ENCODE measurements at places on chromosomes 16 and 17.
A peak's percentile ranks its signal among the peaks of the same experiment; 100 is the strongest.

DNA sequence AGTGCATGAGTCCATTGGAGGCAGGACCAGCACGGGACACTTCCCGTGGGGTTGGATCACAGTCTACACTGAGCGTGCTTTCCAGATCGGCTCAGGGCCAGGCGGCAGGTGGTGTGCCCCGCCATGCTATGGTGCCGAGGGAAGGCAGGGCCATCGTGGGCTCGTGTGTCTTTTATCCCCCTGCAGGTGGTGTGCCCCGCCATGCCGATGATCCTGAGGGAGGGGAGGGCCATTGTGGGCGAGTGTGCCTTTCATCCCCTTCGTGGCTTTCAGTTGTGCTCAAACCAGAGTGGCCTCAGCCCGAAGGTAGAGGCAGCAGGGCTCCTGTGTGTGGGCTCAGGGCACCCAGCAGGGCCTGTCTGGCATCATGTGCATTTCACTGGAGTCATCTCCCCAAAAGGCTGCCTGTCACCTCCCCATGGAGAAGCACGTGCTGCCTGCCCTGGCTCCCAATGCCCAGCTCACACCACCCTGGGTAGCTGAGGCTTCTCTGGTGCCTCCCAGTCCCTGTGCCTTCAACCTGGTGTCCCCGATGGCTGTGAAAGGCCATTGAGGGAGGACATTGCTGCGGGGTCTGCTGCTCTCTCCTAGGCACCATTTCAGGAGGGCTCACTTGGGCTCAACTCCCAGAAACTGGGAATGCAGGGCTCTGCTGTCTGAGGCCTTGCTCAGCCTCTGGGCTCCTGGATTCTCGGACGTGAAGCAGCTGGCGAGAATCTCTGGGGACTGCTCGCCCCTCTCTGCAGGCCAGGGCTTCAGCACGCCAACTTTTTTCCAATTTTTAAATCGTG is 207.6 kb downstream of the NPIPB11 start:
- no peak for DNase-seq

- no peak for DNase-seq
Observed at GRCh38 chr17:40173091-40173777, 4.0 kb upstream of the RAPGEFL1 start.

- peak; percentile 68 for DNase-seq
Observed at GRCh38 chr16:1152651-1153259, at the start of gene CACNA1H. CACNA1H (plus strand) TSS chr16:1153106; CDS start chr16:1153738, 632 bp downstream.

DNA sequence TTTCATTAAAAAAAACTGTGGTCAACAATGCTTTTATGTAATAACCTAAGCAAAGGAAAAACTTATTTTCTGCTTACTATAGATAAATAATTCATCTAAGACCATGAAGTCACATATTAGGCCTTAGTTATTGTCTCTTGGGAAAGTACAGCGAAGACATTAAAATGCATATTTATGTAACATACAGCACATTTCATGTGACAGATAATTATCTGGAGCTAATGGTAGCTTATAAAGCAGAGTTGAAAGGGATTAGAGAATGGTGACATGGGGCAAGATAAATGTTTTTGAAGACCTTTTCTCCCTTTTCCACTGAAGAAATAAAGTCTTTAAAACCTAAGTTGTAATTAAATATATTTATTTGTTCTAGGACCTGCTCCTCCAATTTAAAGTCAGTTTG is 9.7 kb downstream of the MEIOC start:
- DNase-seq = no peak

DNA sequence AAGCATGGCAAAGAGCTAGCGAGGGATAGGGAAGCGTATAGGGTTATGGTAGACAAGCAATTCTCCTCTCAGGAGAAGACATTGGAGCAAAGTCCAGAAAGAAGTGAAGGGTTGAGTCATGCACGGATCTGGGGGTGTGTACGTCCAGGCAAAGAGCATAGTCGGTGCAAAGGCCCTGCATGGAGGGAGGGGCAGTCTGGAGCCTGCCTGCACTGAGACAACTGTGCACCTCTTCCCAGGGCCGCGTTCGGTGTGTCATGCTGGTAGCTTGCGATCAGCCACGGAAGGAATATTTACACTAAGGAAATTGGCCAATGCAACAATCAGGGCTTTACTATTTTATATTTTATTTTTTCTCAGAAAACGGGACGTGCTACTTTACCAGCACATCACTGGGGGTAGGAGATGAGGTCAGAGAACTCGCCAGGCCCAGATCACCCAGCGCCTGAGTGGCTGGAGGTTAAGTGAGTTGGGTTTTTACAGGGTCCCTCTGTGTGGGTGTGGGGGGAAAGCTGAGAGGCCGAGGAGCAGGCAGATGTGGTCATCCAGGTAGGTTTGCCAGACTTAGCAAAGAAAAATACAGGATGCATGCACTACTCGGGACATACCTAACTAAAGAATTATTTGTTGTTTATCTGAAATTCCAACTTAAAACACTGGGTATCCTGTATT is 6.7 kb upstream of the B9D1 start:
- no peak for DNase-seq

GRCh38 chr16:22763437-22764080 is 50.4 kb upstream of the HS3ST2 start:
- DNase-seq = no peak

GRCh38 chr17:47231334-47231733 is 22.2 kb downstream of the MYL4 start:
- DNase-seq = no peak

- no peak for DNase-seq
Observed at GRCh38 chr16:66152181-66152580, 214.3 kb upstream of the CDH5 start.

- peak; percentile 85 for DNase-seq
Observed at GRCh38 chr17:7703584-7704479, 1.2 kb upstream of the EFNB3 start.

GRCh38 chr17:73262676-73263642 is 1.3 kb upstream of the CPSF4L start:
- DNase-seq = no peak

- DNase-seq = no peak
Observed at GRCh38 chr16:23389201-23389600, 63.8 kb downstream of the COG7 start.

- DNase-seq = peak; percentile 53
Observed at GRCh38 chr17:266701-267667, 85.5 kb upstream of the DOC2B start.

DNA sequence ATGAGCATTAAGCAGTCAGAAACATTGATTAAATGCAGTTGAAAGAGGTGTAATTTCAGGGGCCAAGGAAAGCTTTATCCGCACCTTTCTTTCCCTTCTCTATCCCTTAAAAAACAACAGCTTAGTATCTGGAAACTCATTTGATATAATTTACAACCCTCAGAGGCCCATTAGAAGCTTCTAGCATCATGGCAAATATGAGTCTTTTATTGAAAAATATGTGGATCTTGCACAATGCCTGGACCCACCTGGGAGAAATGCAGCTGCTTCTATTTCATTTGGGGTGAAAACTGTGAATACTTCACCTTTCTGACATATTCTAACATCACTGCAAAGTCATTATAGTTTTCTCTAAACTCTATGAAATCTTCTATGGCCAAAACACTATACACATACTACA is 492.2 kb upstream of the PSMD7 start:
- DNase-seq = no peak

DNA sequence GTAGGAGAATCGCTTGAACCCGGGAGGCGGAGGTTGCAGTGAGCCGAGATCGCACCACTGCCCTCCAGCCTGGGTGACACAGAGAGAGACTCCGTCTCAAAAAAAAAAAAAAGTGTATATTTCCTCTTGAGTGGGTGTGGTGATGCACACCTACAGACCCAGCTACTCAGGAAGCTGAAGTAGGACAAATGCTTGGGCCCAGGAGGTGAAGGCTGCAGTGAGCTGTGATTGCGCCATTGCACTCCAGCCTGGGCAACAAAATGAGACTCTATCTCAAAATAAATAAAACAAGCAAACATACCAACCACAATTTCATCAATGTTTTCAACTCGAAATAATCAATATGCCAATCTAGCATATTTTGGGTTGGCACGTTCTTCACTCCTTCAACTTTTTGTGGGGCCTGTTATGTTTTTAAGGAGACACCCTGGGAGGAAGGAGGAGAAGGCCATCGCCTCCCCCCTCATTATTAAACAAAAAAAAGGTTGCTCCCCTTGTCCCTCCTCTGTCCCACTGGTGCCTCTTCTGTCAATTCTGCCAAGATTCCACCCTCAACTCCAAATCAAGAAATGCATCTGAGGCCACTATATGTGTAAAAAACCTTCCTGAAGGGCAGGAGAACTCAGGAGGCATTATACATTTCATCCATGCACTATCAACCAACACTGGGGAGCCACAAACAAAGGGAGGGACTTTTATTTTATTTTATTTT is 52.4 kb upstream of the ATF7IP2 start:
- DNase-seq = no peak

- no peak for DNase-seq
Observed at GRCh38 chr16:89324056-89325010, 106.8 kb downstream of the ZNF778 start.

GRCh38 chr17:29177871-29178749 is 2.1 kb downstream of the MYO18A start:
- DNase-seq = no peak

DNA sequence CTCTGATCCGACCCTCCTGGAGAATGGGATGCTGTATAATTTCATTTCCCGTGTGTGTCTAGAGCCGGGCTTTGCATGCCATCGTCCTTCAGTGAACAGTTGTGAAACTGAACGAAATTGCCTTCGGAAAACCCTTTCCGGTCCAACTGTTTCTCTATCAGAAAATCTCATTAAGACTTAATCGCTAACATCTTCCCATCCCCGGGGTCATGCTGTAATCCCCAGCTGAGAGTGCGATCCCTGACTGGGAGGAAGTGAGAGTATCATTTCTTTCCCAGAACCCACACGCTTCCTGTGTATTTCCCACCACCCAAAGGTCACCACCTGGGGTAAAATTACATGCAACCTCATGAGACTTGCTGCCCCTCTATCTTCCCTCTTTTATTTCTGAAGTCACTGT is 75.6 kb upstream of the RBFOX1 start:
- DNase-seq = no peak

- peak; percentile 26 for DNase-seq
Observed at GRCh38 chr16:3745751-3746355, 28.5 kb upstream of the TRAP1 start.

DNA sequence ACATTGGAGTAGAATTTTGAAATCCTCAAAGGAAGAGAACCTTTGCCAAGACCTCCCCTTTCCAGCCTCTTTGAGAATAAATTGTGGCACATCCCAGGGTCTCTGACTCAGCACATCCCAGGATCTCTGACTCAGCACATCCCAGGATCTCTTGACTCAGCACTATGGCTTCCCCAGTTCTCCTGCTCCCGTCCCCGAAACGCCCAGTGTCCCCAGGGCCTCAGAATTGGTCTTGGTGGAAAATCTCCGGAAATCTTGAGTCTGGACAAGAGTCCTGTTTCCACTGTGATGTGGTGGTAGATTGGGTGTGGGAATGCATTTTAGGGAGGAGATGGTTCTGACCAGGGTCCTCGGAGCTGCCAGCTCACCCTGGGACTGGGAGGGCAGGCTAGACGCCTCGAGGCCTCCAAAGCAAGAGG is 19.2 kb downstream of the PLXDC1 start:
- no peak for DNase-seq

- DNase-seq = no peak
Observed at GRCh38 chr17:48441231-48441711, 11.3 kb upstream of the SKAP1 start.

GRCh38 chr17:64742326-64742725 is 80.2 kb upstream of the SMURF2 start:
- no peak for DNase-seq

DNA sequence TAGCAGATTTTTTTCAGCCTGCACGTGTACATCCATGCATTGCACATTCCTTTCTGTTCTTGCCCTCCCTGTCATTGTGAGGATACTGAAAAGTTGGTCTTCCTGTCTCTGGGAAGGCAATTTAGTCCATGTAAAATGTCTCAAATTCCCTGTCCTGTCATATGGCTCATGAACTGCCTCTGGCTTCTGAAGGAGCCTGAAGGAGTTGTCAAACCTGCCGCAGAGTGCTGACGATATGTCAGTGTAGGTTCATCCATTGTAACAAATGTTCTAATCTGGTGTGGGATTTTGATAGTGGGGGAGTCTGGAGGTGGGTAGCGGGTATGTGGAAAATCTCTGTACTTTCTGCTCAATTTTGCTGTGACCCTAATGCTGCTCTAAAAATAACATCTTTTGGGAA is 59.6 kb downstream of the YPEL2 start:
- no peak for DNase-seq

GRCh38 chr16:57607676-57608461 is 20.6 kb upstream of the ADGRG1 start:
- DNase-seq = no peak

DNA sequence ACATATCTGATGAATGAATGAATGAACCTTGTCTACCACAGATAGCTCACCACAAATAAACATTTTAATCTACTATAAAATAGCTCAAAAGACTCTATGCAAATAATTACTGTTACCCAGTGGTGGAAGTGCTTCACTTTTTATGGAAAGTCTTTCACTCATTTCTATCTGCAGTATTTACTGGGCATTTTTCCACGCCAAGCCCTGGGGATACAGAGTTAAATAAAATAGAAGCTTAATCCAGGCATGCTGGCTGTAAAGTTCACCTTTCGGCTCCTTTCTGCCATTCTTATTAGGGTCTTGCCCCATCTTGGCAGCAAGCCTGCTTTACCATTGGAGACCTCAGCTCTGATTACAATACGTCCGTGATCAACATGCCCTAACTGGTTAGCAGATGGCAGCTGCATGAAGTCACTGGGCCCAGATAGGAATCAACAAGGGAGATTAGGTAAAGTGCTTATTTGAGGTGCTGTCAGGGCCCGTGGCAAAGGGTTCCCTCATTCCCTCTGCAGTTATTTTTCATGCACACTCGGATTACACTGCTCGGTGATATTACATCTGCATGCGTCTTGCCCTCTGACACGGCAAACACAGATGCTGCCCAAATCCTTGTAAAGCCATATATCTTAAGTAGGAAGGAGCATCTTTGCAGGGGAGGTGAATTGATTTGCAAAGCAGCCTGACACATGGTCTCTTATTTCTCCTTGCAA is 648.9 kb downstream of the WWOX start:
- no peak for DNase-seq

- no peak for DNase-seq
Observed at GRCh38 chr16:46687486-46687885, 1.5 kb downstream of the VPS35 start.

DNA sequence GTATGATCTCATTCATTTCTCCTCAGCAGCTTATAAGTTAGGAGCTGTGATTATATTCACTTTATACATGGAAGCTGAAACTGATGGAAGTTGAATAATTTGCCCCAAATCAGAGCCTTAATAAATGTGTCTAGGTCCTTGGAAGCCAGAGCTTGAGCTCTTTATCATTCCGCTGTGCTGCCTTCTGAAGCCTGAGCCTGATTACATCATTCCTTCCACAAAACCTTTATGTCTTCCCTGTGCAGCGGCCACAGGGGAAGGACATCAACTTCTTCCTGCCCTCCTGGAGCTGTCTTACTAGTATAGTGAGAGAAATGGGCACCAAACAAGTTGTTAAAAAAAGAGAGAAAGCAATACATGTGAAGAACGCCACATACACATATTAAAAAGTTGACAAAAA is 6.8 kb downstream of the TNRC6C start:
- DNase-seq = no peak

- DNase-seq = peak; percentile 21
Observed at GRCh38 chr16:54291656-54292487, 5.3 kb upstream of the IRX3 start.

All from neuronal stem cell (in vitro differentiated cells).